ENCODE measurements at places on chromosomes 13 and 19. TPM values are rescaled to one million over a fixed set of nuclear protein-coding genes. Genes with fewer than 3 reads are reported as not detected.

RFX1 gene
- total RNA-seq = 1.0 TPM

NLRP7 gene
- total RNA-seq = not detected

SIGLEC7 gene
- not detected for total RNA-seq

CD37 gene
- not detected for total RNA-seq

GPR183 gene
- not detected for total RNA-seq

EXOSC5 gene
- total RNA-seq = 14.1 TPM

KIR2DL3 gene
- not detected for total RNA-seq

TSHZ3 gene
- total RNA-seq = 17.3 TPM

KLK4 gene
- not detected for total RNA-seq

Data from fibroblast of lung (primary cell).